ENCODE measurements at places on chromosomes 3 and 15.

DNA sequence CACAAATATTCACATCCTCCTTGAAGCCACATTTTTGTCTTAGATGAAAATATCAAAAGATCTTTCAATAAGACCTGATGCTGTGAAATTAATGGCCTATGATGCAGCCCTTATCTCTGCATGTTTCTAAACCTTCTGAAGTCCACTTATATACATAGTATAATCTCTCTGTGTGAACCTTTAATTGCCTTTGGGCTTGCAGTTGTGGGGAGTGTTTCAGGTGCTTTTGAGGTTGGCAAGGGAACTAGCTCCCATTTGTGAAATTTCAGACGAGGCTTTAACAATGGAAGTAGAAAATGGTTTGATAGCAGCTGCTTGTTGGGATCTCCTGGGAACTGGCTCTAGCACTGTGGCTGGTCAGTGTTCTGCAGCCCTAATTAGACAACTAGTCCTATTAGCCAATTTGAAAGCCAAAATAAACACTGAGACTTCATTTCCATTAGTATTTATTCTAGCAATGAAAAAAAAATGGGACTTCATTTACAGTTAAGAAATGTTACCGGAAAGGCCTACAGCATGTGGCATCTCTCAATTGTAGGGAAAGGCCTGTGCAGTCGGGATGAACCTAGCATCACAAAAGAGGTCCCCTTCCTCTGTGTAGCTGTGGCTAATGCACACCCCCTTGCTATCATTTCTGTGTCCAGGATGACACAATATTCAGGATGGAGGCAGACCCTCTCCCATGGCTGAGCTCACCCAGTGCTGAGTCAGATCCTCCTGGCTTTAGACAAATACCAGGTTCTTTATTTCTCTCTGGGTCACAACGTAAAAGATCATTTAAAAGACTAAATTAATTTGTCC lies 140.7 kb upstream of the TRIM42 start:
- DNase-seq = no peak

- no peak for DNase-seq
Measured at GRCh38 chr3:75265897-75266296, 398.2 kb upstream of the FRG2C start.

DNA sequence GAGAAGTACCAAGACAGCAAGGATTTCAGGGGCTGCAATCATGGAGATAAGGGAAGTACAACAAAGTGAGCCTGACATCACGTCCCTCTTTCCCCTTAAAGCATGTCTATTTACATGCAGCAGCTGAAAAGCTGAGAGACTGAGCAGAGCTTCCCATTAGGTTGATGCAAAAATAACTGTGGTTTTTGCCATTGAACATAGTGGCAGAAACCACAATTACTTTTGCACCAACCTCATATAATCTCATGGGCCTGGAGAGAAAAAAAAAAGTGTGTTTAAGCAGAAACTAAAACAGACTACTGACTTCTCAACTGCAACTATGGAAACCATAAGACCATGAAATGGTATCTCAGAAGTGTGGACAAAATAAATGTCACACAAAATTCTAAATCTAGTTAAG lies 48.3 kb downstream of the CCDC12 start:
- DNase-seq = no peak

GRCh38 chr3:69994919-69995318 lies 4.6 kb upstream of the SAMMSON start:
- DNase-seq = no peak

GRCh38 chr15:25504307-25504706 lies 65.5 kb upstream of the UBE3A start:
- peak; percentile 63 for DNase-seq

DNA sequence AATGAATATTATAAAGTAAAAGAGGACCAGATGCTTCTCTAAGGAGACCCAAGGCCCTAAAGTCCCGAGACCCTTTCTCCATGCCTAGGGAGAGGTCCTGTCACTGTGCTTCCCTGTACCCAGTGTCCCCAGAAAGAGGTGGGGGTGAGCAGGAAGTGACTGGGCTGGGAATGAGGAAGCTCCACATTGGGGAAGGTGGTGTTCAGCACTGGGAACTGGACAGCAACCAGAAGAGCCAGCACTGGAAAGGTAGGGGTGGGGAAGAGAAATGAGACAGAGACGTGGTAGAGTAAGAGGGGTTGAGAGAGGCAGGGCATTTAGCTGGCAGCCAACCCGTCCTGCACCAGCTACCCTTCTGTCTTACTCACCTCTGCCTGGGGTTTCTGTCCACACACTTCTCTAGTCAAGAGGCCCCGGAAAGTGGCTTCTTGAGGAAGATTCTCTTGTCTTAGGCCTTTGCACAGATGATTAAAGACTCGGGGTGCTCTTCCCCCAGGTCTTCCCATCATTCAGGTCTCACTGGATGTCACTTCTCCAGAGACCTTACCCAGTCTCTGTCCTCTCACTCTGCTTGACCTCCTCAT lies 12.2 kb downstream of the RRP9 start:
- peak; percentile 24 for DNase-seq

DNA sequence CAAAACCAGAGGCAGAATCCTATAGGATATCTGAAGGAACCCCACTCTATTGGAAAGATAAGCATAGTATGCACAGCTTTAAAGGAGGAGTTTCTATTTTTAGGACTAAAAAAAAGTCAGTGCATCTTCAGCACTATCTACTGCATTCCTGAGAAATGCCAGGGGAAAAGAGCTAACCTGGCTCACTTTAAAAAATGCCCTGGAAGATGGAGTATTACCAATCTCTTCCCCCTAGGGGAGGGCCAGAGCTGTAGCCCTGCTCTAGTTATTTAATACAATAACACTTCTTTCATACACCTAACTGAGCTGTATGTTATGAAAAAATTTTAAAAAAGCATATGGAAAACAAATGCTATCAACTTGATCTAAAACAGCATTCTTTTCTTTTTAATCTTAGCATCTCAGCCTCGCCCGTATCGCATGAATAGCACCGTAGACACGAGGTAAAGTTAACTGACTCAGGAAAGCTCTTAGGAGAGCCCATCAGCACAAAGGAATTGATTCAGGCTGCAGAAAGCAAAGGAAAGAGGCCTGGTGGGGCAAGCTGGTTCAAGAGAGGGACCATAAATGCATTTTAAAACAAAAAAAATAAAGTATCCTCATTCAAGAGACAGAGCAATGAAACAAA lies 50.2 kb downstream of the TGM4 start:
- peak; percentile 44 for DNase-seq

- no peak for DNase-seq
Measured at GRCh38 chr3:160143482-160143881, 81.7 kb upstream of the C3orf80 start.

DNA sequence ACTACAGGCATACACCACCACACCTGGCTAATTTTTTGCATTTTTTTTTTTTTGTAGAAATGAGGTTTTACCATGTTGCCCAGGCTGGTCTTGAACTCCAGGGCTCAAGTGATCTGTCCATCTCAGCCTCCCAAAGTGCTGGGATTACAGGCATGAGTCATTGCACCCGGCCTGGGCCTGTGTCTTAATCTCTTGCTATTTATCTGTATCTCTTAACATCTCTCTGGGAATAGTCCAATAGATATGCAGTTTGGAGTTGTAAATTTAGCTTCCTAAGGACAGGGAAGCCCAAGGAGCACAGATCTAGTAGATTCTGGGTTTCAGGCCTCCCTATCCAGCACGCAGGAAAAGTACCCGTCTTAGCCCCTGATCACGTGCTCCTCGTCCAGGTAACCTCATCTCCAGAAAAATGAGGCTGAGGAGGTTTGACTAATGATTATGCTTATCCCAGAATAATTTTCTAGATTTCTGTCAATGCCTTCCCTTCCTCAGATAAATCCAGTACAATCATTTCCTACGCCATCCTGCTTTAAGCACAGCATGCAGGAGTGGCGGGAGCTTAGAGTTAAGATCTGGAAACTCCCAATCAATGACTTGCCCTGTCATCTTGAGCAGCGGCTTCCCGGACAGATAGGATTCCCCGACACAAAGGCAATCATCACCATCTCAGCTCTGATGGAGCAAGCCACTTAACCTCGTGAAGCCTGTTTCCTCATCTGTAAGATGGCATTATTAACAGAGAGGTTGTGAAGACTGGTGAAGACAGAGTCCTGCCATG lies 12.3 kb upstream of the CTDSPL start:
- no peak for DNase-seq

GRCh38 chr3:38111201-38111600 lies 25.7 kb downstream of the ACAA1 start:
- DNase-seq = no peak

- no peak for DNase-seq
Measured at GRCh38 chr15:94107652-94108051, 123.7 kb upstream of the MCTP2 start.

DNA sequence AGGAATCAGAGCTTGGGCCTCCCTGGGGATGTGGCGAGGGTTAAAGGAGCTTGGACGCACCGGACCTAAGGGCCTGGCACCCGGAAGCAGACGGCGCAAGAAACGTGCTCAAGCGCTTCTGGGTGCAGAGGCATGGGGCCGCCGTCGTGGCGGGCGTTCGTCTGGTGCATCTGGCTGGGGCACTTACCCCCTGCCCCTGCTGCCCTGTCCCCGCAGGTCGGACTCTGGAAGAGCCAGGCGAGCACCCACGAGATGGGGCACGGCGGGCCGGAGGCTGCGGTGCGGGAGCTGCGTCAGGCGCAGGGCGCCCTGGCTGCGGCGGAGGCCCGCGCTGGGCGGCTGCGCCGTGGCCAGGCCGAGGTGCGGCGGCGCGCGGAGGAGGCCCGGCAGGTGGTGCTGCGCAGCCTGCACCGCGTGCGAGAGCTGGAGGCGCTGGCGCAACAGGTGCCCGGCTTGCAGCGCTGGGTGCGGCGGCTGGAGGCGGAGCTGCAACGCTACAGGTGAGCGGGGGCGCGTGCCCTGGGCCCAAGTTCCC lies 2.5 kb downstream of the EFCC1 start:
- DNase-seq = no peak

DNA sequence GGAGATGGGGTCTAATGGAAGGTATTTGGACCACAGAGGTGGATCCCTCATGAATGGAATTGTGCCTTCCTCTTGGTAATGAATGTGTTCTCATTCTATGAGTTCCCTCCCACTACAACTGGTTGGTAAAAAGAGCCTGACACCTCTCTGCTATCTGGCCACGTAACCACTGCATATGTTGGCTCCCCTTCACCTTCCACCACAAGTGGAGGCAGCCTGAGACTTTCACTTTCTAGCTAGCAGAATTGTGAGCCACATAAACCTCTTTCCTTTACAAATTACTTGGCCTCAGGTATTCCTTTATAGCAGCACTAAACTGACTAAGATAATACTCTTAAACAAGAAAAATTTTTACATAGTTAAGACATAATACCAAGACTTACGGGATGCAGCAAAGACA lies 155.3 kb downstream of the NR1I2 start:
- DNase-seq = no peak

DNA sequence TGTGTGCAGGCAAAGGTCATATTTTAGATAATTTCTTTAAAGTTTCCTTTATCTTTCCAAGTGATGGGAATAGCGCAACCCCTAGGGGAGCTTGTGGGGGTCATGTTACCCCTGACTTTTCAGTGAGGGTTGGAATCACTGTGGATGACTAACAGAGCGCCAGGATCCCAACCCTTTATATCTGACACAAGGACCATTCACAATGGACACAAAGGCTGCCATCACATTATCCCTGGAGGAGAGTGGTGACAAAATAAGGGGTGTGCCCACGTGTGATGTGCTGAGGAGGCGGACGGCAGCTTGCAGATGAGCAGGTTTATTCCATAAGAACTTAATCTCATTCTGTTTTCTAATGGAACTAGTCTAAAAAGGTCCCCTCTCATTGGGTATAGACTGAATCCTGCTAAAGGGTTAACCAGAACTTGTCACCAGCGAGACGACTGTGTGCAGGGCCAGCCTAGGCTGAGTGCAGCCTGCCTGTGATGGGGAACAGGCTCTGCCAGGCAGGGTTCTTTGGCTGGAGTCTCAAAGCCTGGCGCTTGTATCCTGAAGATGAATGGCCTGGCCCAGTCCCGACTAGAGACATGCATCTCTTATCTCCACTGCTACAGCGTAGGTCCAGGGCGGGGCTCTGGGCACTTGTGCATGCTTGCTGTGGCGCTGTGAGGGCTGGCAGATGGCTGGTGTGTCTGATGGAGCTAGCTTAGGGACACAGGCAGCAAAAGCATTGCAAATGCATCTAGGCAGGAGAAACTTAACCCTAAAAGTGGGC lies 50.2 kb downstream of the CHDH start:
- no peak for DNase-seq

DNA sequence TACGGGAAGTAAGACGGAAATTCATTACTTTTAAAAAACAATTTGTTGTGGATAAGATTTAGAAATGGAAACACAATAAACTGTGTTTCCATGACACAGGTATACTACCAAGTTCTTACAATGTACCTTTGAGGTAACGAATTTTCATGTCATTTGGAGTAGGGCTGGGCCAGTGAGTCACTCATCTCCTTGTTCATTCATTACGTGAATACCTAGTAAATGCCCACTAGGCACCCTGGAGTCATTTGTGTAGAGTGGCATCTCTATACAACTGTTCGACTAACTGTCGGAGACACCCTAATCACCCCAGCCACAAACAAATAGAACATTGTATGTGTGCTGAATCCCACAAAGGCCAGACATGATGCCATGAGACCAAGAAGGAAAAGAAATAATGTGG lies 94.8 kb downstream of the IGF1R start:
- DNase-seq = no peak

GRCh38 chr3:124834723-124835718 lies 52.1 kb downstream of the ITGB5 start:
- no peak for DNase-seq

- peak; percentile 60 for DNase-seq
Measured at GRCh38 chr3:87792534-87793336, 266.1 kb downstream of the CGGBP1 start.

DNA sequence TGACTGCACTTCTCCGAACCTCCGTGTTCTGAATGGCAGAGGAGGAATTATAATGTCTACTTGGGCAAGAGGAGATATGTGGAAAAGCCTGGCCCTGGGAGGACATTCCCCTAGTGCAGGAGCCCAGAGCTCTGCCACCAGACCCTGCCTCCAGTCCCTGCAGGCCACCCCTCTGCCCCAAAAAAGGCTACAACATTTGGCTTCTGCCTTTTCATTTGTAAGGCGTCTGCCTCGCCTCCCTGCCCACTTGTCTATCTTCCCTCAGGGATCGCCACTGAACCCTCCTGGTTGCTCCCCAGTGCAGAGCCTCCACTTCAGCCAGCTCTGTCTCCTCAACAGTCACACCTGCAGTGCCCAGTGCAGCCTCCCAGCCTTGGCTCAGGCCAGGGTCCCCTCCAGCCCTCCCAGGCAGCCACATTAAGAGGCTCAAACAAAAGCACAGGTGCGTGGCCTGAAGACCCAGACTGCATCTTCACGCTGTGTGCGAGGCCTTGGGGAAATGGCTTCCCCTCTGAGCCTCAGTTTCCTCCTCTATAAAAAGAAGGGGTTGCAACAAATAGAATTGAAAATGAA lies 125.9 kb upstream of the SMAD3 start:
- no peak for DNase-seq

- DNase-seq = peak; percentile 82
Measured at GRCh38 chr3:45929042-45929679, 14.1 kb upstream of the CXCR6 start.

Measured in GM03348 (cell line).